ENCODE measurements at places on chromosomes 11 and 22.

DNA sequence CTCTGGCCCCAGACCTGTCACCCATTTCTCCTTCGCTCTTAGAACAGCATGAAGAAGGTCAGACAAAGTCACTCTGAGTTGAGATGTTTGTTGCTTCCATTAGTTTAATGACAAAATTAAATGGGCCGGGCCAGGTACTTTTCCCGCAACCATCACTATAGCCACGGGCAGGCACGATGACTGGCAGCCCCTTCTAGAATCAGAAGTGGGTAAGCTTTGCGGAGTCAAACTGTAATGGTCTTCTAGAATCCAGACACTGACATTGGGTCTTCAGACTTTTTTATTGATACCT lies 2.3 kb upstream of the ACR start:
- DNase-seq: no peak

GRCh38 chr11:132312701-132313111 lies 942.3 kb downstream of the NTM start:
- no peak for DNase-seq

DNA sequence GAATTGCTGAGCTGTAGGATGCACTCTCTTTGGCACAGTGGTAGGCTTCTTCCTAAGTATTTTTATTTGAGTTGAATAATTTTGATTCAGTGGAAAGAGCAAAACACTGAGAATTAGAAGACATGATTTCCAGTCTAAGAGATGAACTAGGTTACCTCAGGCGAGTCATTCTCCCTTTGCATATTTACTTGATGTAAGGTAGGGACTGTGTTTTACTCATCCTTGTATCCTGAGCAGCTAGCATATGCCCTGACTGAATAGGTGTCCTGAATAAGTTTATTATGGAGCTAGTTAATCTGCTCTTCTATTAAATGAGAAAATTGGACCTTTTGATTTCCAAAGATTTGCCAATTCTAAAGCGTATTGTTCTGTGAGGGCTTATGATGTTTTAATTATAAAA lies 50.7 kb downstream of the STIM1 start:
- DNase-seq: no peak

GRCh38 chr22:21044931-21045584 lies 688 bp upstream of the LRRC74B start:
- no peak for DNase-seq

DNA sequence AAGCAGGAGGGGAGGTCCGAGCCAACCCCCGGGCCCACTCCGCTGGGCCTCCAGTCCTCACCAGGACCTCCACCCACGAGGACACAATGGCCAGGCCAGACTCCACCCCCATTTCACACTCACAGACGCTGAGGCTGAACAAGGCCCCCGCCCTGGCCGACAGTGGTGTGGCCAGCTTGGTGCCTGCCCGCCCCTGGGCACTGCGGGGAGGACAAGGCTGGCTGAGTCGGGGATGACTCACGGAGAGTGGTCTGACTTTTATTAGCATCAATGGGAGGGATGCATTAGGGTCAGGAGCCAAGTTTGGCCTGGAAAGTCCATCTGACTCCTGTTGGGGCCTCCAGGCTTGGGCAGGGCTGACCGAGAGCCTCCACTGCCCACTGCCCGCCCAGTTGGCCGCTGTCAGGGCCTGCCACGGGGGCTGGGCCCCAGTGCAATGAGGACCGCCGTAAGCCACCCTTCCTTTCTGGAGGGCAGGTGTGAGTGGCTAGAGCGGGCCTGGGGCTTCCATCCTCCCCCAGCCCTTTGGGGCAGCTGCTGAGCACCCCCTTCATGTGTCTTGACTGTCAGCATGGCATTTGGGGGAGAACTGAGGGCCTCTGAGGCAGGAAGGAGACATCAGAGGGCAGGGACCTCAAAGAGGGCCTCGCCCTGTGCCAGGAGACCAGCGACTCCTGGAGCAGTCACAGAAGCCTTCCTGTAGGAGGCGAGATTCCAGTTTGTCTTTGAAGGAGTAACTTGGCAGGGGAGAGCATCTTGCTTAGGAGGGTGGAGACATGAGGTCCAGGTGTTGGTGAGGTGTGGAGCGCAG lies 10.6 kb downstream of the TSPAN32 start:
- no peak for DNase-seq

- DNase-seq: no peak
These were observed 181.4 kb downstream of the DBX1 start for GRCh38 chr11:19978668-19979518.

- DNase-seq: no peak
These were observed 42.5 kb upstream of the SUSD2 start for GRCh38 chr22:24138649-24139420.

DNA sequence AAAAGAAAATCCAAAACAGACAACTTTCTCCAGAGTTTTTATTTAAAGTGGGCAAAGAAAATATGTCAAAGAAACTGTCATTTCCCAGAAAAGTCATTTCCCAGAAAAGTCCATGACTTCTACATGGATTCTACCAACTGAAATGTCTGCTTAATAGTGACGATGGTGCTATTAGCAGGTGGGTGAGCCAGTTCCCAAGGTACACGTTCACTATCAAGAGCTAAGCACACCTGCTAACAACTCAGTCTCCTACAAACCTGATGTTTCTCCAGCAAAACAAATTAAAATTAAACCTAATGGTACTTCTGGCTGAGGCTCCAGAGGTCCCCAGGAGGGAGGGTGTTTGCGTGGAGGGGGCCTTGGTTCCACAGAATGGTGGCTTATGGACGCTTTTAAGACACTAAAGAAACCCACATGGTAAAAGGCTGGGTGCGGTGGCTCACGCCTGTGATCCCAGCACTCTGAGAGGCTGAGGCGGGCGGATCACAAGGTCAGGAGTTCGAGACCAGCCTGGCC lies 26.8 kb downstream of the POU2AF1 start:
- DNase-seq: no peak

GRCh38 chr11:26087120-26087935 lies 244.6 kb upstream of the ANO3 start:
- DNase-seq: no peak

DNA sequence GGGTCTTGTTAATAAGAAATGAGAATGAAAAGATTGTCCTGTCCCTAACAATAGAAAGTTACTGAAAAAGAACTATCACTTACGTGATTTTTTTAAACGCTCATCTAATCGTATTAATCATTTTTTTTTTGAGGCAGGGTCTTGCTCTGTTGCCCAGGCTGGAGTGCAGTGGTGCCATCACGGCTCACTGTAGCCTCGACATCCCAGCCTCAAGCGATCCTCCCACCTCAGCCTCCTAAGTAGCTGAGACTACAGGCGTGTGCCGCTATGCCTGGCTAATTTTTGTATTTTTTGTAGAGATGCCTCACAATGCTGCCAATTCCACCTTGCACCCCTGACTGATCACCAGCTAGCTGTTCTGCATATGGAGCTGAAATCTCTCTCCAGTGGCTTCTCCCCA lies 15.7 kb downstream of the PDGFB start:
- DNase-seq: no peak

DNA sequence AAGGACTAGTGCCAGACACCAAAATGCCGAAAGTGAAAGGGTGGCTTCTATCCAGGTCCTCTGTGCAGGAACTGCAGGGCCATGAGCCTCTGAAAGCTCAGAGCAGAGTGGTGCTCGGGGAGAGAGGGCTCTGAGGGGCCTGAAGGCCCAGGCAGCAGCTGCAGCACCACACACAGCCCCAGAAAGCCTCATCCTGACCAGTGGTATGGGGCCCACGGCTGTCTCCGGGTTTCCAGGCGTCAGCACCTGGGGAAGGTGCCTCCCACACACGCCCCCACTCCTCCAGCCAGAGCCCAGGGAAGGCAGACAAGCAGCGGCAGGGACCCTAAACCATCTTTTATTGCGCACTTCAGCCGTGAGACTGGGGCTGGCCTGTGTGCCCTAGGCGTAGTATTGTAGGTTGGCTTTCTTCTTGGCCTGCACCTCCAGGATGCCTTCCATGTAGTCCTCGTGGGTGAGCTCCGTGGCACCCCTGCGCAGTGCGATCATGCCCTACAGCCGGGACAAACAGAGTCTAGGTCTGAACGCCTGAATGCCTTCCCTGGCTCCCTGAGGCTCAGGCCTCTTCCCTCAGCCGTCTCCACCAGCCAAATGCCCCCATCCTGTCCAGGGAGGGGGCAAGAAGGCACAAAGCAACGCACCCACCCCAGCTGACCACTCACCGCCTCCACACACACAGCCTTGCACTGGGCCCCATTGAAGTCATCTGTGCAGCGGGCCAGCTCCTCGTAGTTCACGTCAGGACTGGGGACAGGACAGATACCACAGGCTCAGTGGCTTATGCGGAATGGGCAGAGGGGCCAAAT lies 7.6 kb downstream of the PSMC3 start:
- no peak for DNase-seq

GRCh38 chr22:41725510-41726110 lies 26.3 kb downstream of the MEI1 start:
- DNase-seq: no peak

- no peak for DNase-seq
These were observed 496.2 kb upstream of the CCDC90B start for GRCh38 chr11:83782329-83782728.

GRCh38 chr11:28337701-28338100 lies 229.5 kb downstream of the METTL15 start:
- no peak for DNase-seq

DNA sequence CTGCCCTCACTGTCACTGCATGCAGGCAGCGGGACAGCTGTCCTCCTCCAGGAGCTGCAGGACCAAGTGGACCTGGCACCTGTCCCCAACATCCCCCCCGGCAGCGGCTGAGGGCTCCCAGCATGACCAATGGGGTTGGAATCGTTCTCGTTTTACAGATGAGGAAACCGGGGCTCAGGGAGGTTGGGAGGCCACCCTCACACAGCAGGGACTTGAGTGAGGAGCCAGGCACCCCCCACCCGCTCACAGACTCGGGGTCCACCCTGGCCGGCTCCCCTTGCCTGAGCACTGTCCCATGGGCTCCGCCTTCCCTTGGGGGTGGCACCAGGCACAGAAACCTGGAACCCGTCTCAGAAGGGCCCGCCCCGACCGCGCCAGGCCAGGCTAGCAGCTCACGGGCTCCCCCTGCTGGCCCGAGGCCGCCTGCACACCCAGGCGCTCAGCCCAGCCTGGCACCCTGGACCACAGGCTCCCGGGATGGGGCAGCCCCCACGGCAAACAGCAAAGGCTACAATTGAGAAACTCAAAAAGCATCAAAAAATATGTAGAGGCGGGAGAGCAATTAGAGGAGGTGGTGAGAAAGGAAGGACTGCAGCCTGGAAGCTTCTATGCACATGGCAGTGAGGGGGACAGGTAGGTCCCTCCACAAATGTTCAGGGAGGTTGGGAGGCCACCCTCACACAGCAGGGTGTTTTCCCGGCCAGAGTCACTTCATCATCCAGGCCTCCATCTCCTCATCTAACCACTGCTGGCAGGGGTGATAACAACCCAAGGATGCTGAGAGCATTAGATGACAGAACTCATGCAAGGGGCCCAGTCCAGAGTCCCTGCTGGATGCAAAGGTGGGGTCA lies 12.8 kb downstream of the MACROD1 start:
- DNase-seq: peak; percentile 90

DNA sequence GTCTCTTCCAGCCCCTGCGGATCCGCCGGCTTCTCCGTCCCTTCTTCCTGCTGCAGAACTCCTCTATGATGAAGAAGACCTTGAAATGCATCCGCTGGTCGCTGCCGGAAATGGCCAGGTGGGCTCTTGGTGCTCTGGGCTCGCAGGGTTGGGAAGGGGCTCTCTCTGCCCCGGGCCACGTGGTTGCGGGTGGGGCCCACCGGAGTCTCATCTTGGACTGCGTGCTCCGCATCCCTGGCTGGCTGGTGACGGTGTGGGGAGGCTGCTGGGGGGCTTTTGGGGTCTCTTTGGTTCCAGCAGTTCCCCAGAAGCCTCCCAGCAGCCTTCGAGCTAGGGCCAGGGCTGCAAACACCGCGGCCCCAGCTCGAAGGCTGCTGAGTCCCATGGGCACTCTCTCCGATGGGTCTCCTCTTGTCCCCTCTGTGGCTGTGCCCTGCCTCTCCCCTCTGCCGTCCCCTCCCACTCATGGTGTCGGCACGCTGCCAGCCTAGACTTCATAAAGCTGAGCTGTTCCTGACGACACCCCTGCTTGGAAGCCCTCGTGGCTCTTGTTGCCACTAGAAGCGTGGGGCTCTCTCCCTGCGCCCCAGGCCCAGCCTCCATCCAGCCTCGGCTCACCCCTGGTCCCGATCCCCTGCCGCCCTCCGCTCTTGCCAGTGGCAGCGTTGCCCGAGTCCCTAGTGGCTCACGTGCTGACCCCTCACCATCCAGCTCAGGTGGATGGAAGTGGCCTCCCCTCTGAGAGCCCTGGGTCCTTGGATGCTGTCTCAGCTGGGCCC lies 14.3 kb downstream of the TPCN2 start:
- no peak for DNase-seq

- no peak for DNase-seq
These were observed 109.2 kb downstream of the FAM76B start for GRCh38 chr11:95680169-95680929.

- no peak for DNase-seq
These were observed 24.9 kb downstream of the BMAL1 start for GRCh38 chr11:13302420-13302958.

- no peak for DNase-seq
These were observed 44.0 kb downstream of the PISD start for GRCh38 chr22:31618057-31618456.

- no peak for DNase-seq
These were observed 123.1 kb downstream of the MPPED1 start for GRCh38 chr22:43534916-43535315.

DNA sequence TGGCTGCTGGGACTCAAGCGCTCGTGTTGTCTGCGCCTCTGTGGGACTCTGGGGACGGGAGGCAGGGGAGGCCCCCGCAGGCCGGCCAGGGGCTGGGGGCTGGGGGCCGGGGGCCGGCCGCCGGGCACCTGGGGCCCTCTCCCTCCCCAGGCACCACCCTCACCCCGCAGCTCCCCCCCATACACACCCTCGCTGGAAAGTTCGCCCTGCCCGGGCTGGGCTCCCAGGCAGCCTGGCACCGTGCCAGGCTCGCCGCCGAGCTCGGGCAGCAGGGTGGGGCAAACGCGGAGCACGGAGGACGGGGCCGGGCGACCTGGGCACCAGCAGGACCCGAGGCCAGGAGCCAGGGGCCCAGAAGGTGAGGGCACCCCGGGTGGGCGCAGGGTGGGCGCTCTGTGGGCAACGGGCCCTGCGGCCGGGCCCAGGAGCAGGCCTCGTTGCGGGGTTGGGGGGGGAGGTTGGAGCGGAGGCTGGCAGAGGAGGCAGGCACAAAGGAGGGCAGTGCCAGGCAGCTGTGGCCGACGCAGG lies 76.7 kb upstream of the WNT7B start:
- peak; percentile 79 for DNase-seq

DNA sequence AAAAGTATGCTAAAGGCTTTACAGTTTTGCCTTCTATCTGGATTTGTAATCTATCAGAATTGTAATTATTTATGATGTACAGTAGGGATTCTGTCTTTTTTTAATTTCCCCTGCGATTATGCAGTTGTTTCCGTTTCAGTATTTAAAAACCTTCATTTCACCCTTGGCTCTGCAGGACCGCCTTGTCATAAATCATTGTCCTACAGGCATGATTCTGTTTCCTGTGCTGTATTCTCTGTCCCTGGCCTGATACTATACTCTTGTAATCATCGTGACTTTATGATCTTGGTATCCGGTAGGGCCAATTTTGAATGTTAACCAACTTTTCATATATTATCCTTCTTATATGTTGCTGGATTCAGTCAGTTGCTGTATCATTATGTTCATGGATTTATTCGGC lies 151.7 kb downstream of the ATXN10 start:
- DNase-seq: no peak

GRCh38 chr22:22867996-22868715 lies 19.5 kb upstream of the IGLL5 start:
- DNase-seq: no peak

GRCh38 chr11:64339754-64340408 lies at the start of gene CCDC88B:
Gene CCDC88B, plus strand, starts transcription at chr11:64340204. Its CDS starts 63 bp downstream, at chr11:64340267.
- peak; percentile 85 for DNase-seq

GRCh38 chr22:43574738-43575137 lies 162.9 kb downstream of the MPPED1 start:
- no peak for DNase-seq

Data from activated naive CD8-positive, alpha-beta T cell treated with anti-CD3 and anti-CD28 coated beads, Interleukin-2, amount 10 ng/mL, durations not matched to agents 7 days and 5 days (primary cell).